ENCODE measurements at places on chromosomes 4 and X. TPM values are rescaled to one million over a fixed set of nuclear protein-coding genes. Genes with fewer than 3 reads are reported as not detected.

Gene MXRA5
- total RNA-seq, result 34.4 TPM

Gene RAB33A
- 1.6 TPM for total RNA-seq

Gene EGF
- total RNA-seq, result 24.5 TPM

Gene NPY1R
- 9.9 TPM for total RNA-seq

Gene CXCL3
- total RNA-seq, result not detected

Gene ZCCHC12
- total RNA-seq, result 1.0 TPM

Gene NCAPG
- 8.4 TPM for total RNA-seq

Gene PGAM4
- not detected for total RNA-seq

Gene CXorf51B
- not detected for total RNA-seq

Gene NMU
- total RNA-seq, result not detected

Gene HTN3
- total RNA-seq, result not detected

Gene GBA3
- not detected for total RNA-seq

Gene TMSB15B
- total RNA-seq, result 5.2 TPM

Gene CORIN
- 2.1 TPM for total RNA-seq

Gene PRPS1
- total RNA-seq, result 23.0 TPM

Gene TIGD4
- total RNA-seq, result 2.1 TPM

Gene GPR34
- 13.6 TPM for total RNA-seq

Gene S100G
- not detected for total RNA-seq

Gene FATE1
- 0.52 TPM for total RNA-seq

Gene SHROOM3
- total RNA-seq, result 21.4 TPM

Gene ZNF630
- total RNA-seq, result 2.1 TPM

Gene UGT2B15
- not detected for total RNA-seq

Gene SERTM2
- total RNA-seq, result 0.52 TPM

Gene RHOXF1
- total RNA-seq, result not detected

Gene RTL5
- 3.1 TPM for total RNA-seq

Gene C1QTNF7
- 2.1 TPM for total RNA-seq

Gene NHS
- 1.0 TPM for total RNA-seq

Gene MAGEC1
- not detected for total RNA-seq

Gene AFM
- not detected for total RNA-seq

Gene BRS3
- total RNA-seq, result not detected

Gene ARHGEF38
- total RNA-seq, result not detected

Gene FAM47C
- total RNA-seq, result not detected

Gene NPNT
- total RNA-seq, result 74.1 TPM

Gene ENPP6
- 6.3 TPM for total RNA-seq

Gene SAT1
- total RNA-seq, result 26.1 TPM

Gene TMEM35A
- 1.6 TPM for total RNA-seq

Gene CFI
- total RNA-seq, result 5.7 TPM

Gene NPY5R
- total RNA-seq, result not detected

Gene AWAT2
- not detected for total RNA-seq

Gene GRIA3
- total RNA-seq, result 5.2 TPM

Gene PRMT9
- total RNA-seq, result 12.0 TPM

Gene SFRP2
- total RNA-seq, result 14.6 TPM

Measured in skeletal muscle tissue (tissue), 5 donors.